ENCODE measurements at places on chromosomes 3 and 15.
A peak's percentile ranks its signal among the peaks of the same experiment; 100 is the strongest.

- peak; percentile 63 for DNase-seq
These were observed 120.1 kb downstream of the ANP32A start for GRCh38 chr15:68700455-68701123.

- DNase-seq = no peak
These were observed 111.2 kb upstream of the SLC25A36 start for GRCh38 chr3:140830391-140830790.

GRCh38 chr3:149004622-149005021 is 13.3 kb downstream of the GYG1 start:
- no peak for DNase-seq

- DNase-seq = no peak
These were observed 220.3 kb downstream of the CACNA2D3 start for GRCh38 chr3:54342676-54343075.

- no peak for DNase-seq
These were observed 19.6 kb downstream of the CCR8 start for GRCh38 chr3:39349080-39349479.

GRCh38 chr3:109927726-109928125 is 590.4 kb upstream of the DPPA4 start:
- DNase-seq = no peak

DNA sequence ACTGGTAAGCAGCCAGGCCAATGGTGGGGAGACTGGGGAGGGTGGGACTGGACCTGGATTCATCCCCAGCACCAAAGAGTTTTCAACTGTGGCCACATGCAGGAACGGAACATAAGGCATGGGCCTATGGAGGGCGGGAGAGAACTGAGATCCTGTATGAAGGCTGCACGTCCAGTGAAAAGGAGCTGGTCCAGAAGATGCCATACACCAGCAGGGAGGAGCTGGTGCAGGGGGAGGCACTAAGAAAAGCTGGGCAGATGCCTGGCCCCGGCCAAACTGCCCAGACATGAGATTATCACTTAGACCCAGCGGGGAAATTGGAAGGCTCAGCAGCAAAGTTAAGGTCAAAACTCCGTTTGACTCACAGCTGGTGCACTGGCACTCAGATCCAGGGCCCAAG is 58.1 kb upstream of the MCF2L2 start:
- peak; percentile 40 for DNase-seq

- no peak for DNase-seq
These were observed 81.5 kb upstream of the PRICKLE2 start for GRCh38 chr3:64306745-64307144.

DNA sequence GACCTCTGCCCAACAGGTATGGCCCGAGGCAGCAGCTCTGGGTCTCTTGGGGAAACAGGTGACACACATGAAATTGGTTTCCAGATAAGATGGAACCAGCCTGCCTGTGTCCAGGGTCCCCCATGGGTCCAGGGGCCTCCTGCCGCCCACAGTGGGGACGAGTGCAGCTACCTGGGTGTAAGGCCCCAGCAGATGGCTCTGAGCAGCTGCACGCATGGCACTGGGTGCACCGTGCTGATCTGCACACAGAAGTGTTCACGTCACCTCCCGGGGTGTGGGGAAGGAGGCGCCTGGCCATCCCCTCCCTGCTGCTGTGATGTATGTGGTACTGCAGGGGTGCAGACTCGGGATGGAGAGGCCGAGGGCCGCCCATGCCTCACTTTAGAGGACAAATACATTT is 63.6 kb downstream of the NIPA2 start:
- DNase-seq = no peak

GRCh38 chr3:119604878-119605277 is 7.2 kb downstream of the PLA1A start:
- no peak for DNase-seq

Data from H1 (cell line).